CD4-positive, alpha-beta T cell (primary cell): ENCODE measurements at places on chromosomes 4 and X. TPM values are rescaled to one million over a fixed set of nuclear protein-coding genes. Genes with fewer than 3 reads are reported as not detected.

Gene CFAP99
- 0.17 TPM for total RNA-seq

- no peak for DNase-seq
Observed at GRCh38 chr4:13721894-13722293, 94.4 kb upstream of the BOD1L1 start.

DNA sequence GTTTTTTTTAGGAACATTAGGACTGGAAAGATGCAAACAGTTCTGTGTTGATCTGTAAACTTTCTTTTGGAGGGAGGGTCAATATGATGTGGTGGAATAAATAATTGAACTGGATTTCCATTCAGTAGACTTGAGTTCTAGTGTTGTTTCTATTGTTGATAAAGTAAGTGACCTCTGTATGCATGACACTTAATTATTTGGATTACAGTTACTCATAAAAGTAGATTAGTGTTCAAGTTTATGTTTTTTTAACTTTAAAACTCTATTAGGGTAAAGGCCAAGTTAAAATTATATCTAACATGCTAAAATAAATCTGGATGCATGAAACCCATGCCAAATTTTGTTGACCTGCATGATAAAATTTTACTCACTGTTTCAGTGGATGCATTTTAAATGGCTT lies 85.4 kb upstream of the NR3C2 start:
- DNase-seq, result no peak

DNA sequence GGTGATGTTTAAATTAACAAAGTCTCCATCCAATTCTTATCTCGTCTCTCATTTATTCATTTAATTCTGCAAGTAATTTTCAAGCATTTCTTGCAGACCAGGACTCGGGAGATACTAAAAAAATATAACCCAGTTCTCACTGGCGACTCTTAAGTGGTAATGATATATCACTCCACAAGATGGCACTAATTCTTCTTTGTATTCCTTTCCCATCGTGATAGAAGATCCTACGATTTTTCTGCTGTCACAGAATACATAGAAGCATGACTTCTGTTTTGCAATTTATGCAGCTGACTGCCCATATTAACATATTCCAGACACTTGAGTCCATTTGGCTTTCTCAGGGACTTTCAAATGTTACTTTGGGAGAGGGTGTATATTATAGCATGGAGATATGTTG lies 64.0 kb upstream of the FGF13 start:
- DNase-seq, result no peak

Gene TMPRSS11F
- not detected for total RNA-seq

Gene SLC7A11
- total RNA-seq, result not detected

DNA sequence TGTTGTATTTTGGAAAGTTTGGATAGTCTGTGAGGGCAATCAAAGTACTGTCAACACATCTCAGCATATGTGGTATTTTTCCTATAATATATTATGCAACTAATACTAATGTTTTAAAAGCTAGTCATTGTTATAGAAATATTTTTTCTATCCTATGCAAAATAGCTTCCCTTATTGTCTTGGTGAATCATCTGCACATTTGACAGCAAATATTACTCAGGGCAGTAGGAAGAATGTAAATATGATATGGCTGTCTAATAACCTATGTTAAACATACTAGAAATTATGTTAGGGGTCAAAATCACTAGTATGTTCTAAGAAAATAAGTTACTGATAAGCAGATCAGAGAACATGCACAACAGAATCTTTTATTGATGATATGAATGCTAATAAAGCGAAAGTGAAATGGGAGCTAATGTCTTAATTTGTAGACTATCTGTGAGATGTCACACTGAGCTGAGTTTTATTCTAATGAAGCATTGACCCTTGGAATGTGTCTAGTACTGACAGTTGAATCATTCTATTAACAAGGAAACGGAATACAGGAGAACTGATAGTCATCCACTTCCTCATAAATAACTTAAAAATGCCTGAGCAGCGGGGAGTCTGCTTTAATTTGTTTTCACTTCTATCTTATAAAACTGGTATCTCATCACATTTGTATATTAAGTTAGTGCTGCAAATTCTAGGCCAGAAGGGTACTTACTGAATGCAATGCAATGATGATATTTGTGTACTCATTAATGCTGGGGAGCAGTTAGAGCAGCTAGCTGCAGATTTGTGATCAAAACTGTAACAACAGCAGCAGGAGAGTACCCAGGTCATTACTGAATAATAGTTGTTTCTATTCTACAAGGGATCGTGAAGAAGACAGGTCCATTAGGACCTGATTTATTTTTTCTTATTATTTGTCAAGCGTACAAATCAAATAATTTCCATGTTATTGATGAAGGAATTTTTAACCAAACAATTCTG lies 440.3 kb upstream of the AADAT start:
- no peak for DNase-seq

GRCh38 chr4:1340861-1341260 lies 6.1 kb upstream of the UVSSA start:
- no peak for DNase-seq

DNA sequence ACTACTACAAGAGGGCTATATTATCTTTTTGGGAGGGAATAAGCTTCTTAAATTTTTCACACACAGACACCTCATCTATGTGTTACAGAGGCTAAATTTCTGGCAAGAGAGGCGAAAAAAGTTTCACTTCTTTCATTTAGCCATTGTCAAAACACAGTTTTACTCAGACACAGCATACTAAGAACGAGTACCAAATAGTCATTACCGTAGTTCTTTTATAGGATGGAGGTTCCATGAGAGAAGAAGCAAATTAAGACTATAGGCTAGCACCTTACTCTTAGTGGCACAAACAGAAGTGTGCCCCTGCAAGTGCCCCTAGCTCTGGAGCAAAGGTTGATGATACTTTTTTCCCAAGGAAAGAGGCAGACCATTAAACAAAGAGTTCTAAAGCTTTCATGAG lies 26.2 kb downstream of the UGT2B7 start:
- no peak for DNase-seq

- no peak for DNase-seq
Observed at GRCh38 chrX:39731735-39732134, 366.0 kb downstream of the BCOR start.

Gene DGKK
- total RNA-seq, result not detected

Gene GJB1
- not detected for total RNA-seq
